Substantia nigra (tissue), 51 donors: ENCODE measurements at places on chromosomes 5 and 9.

DNA sequence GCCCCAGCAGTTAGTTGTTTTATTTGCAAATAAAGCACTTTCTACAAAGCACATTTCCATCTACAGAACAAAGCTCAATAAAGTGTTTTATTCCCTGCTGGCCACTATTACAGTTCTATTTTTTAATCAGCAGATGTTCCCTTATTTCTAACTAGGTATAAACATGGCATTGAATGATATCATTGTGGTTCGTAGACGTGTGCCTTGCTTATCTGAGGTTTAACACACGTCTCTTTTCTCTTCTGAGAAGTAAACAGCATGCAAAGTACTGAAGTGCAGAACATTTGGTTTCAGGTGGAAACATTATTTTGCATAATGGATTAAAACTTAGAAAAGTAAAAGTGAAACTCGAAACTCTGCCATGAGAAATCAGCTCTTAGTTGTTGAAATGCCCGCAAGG is 1989.3 kb upstream of the WWC1 start:
- DNase-seq: no peak

- no peak for DNase-seq
Measured at GRCh38 chr5:123807177-123807945, 295.4 kb downstream of the CSNK1G3 start.

DNA sequence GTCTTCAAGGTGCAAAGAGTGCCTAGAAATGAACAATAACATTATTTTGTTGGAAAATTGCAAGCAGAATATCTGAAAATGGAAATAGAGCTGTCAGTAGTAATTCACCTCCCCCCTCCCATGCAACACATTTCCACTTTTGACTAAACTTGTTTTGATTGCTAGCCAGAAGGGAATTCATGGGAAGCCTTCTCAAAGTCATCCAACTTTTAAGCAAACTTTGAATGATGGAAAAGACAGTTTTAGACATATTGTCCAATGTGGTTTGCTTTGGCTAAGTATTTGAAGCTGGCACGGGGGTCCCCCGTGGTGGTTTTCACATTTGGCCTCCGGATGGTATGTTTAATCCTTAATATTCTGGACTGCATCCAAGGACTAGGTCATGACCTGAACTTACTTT is 7.5 kb downstream of the NR2F1 start:
- no peak for DNase-seq

DNA sequence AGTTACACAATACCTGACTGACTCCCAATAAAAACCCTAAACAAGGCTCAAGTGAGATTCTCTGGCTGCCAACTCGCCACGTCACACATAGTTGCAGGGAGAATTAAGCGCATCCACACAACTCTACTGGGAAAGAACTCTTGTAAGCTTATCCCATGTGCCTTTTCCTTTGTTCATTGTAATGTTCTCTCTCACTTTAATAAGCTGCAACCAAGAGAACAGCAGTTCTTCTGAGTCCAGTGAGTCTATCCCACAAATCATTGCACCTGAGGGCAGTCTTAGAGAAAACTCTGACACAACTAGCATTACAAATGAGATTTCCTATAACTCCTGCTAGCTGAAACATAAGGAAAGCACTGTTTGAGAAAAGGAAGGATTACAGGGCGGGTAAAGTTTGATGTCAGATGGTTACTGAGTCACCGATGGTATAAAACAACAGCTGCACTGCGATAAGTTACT is 27.4 kb downstream of the CENPK start:
- no peak for DNase-seq

- no peak for DNase-seq
Measured at GRCh38 chr5:123151227-123151909, 62.3 kb downstream of the PRDM6 start.

DNA sequence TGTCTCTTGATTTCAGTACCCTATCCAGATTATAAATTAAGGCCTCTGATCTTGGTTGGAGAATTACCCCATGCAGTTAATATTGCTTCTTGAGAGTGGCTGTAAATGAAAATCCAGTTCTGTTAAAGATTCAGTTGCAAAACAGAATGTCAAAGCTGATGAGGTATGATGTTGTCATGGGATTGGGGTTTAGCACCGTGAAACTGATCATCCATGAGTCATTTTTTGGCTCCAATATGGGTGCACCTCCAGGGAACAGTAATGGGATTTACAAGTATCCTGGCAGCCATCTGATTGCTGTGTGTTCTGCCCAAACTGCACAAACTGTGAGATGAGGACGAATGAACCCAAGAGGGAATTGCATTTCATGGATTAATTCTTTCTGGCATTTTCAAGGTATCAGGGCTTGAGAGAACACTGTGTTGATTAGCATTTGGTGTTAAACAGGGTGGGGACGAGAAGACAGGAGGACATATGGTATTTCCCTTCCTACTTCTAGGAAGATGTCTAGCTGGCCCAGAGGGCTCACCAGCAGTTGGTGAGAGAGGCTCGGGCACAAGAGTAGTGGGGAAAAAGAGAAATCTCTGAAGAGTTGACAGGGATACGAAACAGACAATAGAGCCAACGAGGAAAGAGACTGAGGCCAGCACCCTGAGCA is 214.7 kb downstream of the GAS1 start:
- no peak for DNase-seq

DNA sequence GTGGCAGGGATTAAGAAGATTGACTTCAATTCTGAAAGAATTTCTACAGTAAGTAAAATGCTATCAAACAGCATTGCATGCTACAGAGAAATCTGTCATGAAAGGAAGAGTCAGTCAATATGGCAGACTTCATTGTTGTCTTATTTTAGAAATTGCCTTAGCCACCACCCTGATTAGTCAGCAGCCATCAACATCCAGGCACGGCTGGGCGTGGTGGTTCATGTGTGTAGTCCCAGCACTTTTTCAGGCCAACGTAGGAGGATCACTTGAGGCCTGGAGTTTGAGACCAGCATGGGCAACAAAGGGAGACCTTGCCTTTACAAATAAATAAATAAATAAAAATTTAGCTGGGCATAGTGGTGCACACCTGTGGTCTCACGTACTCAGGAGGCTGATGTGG is 46.6 kb downstream of the RMI1 start:
- DNase-seq: no peak

- no peak for DNase-seq
Measured at GRCh38 chr5:136518814-136519213, 153.5 kb upstream of the TRPC7 start.

DNA sequence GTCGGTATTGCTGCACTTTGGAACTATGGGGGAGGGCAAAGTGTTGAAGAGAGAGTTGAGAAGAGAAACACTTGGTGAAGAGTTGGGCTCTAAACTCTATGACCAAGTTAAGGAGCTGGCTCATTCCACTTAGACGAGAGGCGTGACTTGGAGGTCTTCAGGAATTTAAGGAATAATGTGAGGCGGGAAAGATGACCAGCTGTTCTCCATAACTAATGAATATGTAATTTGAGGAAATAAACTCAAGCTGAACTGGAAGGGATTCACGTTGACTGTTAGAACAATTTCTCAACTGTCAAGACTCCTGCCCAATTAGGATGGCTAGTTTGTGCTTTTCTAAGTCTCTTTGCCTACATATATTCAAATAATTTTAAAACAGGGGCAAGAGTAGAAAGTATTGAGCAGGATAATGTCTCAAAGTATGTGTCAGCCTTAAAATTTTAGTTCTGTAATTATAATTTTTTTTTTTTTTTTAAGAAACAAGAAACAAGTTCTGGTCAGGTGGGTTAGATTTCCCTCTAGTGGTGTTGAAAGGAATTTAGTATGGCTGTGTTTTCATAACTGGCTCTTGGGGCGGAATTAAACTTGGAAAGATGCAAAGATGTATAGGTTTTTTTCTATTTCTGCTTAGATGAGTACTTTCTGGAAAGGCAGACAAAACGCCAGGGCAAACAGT is 33.4 kb downstream of the TMEM252 start:
- no peak for DNase-seq

DNA sequence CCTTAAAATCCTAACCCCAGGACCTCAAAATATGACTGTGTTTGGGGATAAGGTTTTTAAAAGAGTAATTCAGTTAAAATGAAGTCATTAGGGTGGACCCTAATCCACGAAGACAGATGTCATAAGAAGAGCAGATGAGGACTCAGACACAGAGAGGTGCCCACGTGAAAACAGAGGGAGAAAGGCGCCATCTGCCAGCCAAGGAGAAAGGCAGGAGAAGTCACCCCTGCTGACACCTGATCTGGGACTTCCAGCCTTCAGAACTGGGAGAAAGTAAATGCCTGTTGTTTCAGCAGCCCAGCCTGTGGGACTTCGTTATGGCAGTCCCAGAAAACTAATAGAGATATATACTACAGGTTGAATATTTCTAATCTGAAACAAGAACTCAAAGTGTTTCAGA is 67.4 kb downstream of the ROR2 start:
- DNase-seq: no peak

DNA sequence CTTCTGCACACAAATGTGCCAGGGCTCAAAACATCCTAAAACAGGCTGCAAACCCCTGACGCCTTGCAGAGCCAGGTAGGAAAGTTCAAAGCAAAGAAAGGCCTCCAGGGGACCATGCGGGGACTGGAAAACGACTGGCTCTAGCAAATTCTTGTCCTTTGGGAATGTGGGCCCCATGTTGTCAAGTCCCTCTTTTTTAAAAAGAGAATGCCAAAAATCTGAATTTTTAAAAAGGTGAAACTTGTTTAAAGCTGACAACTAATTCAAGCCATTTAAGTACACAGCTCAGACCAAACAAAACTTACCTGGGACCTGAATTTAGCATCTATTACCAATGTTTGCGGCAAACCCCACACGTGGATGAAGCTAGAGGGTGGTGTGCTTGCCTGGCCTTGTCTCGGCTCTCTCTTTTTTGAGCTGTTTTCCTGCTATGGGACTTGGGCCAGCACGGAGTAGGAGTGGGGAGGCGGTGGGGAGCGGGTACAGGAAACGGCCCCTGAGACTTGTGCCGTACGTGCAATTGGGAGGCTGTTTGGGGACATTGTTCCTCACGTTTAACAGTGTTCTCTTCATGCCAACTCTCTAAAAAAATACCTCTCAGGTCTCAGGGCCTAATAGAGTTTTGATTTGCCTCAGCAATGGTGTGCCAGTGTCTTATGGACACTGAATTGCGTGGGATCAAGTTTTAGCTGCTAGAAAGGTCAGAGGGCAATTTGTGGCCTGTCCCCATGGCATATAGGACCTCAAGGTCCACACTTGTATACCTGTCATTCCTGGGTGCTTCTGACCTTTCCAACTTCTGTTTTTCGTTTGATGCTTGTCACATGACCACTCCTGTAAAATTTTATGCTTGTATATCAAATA is 15.1 kb upstream of the PHF19 start:
- no peak for DNase-seq

DNA sequence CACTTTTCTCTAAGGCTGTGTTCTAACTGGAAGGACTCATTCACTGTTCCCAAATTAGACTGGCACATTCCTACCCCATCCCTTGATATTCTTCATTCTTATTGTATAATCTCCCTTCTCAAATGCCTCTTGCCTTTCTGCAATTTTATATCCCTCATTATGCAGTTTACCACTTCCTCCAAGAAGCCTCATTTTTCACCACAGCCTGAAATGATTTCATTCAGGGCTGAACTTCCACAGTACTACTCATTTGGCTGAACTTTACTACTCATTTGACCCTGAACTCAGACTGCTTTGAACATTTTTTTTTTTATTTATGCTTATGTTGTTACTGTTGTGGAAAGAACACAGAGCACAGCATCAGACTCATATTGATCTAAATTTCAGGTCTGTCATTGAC is 32.7 kb downstream of the GRIA1 start:
- no peak for DNase-seq

- DNase-seq: no peak
Measured at GRCh38 chr9:21674894-21675293, 127.5 kb upstream of the MTAP start.

- no peak for DNase-seq
Measured at GRCh38 chr9:92739346-92739970, 25.2 kb downstream of the BICD2 start.

- DNase-seq: no peak
Measured at GRCh38 chr9:94166976-94167346, 82.7 kb downstream of the PTPDC1 start.

DNA sequence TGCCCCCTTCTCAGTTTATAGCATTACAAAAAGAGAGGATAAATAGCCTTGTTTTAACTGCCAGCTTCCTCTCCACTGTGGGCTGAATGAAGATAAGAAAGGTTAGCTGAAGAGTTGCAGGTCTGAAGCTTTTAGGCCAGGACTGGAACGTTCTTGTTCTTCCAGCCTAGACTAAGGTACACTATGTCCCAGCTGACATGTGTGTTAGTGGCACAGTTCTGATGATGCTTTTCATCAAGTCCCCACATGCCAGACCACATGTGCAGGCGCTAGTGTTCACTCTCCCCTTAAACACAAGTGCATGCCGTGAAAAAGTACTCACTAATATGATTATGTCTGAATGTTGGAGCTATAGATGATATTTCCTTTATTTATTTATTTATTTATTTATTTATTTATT is 40.7 kb downstream of the STXBP1 start:
- no peak for DNase-seq

DNA sequence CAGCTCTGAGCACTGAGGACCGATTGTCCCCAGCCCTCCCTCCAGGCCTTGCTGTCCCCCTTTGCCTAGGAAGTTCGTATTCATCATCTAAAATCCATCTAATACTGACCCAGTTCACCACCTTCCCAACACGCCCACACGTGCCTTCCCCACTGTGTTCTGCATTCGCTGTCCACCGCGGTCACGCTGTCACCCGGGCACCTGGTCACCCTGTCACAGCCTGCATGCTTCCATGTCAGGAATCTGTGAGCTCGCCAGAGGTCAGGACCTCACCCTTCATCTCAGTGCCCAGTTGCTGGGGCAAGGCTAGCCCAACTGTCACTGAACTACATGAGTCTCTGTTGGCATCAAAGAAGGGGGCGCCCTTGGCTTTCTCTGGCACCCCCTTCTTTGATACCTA is 82.9 kb upstream of the RUFY1 start:
- DNase-seq: no peak

DNA sequence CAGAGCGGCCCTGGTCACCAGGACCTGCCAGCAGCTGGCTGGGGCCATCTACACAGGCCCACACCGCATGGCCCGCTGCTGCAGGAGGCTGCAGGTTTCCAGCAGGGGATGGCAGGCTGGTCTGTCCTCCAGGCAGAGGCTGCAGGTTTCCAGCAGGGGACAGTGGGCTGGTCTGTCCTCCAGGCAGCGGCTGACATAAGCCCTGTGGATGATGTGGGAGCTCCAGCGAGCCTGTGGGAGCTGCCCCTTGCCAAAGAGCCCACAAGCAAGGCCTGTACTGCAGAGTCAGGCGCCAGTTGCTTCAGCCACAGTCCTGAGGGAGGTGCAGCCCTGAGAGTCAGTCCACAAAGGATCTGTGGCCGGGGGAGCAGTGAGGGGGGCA is 18.5 kb downstream of the TPPP start:
- peak; percentile 60 for DNase-seq

GRCh38 chr5:120615967-120616645 is 152.0 kb downstream of the PRR16 start:
- no peak for DNase-seq
